Endothelial cell of umbilical vein (primary cell): ENCODE measurements at places on chromosomes 13 and 19.

- DNase-seq, result peak; percentile 75
Measured at GRCh38 chr19:54248016-54248601, 5.5 kb upstream of the LILRA6 start.

DNA sequence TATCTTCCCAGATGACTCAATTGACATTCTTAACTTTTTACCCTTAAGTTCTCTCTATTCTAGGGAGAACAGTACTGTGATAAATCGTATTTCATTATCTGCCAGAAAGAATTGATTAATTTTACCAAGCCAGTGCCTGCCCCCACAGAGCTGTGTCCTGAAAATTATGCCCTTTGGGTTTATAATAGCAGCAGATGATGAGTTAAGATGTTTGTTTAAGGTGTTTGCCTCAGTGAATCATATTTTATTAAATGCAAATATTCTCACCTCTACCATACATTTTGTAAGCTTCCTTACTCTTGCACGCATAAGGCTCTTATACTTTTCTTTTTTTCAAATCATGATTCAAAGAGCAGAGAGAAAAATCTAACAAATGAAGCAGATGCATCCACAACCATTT lies 318.6 kb downstream of the DCT start:
- no peak for DNase-seq

DNA sequence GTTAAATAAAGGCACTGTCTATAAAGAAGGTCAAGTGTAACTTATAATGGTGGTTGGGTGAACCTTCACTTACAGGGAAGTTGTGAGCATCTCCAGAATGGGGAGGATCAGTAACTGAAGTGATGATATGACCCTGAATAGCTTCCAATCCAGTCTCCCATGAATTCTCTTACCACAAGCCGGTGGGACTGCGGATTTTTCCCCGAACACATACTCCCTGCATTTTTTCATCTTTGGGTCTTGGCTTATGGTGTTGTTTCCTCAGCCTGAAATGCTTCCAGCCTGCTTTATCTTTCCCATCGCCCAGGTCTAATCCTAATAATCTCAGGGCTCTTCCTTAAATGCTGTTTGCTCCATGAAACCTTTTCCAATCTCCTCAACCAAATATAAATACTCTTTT lies 2.0 kb upstream of the CSNK1A1L start:
- no peak for DNase-seq

DNA sequence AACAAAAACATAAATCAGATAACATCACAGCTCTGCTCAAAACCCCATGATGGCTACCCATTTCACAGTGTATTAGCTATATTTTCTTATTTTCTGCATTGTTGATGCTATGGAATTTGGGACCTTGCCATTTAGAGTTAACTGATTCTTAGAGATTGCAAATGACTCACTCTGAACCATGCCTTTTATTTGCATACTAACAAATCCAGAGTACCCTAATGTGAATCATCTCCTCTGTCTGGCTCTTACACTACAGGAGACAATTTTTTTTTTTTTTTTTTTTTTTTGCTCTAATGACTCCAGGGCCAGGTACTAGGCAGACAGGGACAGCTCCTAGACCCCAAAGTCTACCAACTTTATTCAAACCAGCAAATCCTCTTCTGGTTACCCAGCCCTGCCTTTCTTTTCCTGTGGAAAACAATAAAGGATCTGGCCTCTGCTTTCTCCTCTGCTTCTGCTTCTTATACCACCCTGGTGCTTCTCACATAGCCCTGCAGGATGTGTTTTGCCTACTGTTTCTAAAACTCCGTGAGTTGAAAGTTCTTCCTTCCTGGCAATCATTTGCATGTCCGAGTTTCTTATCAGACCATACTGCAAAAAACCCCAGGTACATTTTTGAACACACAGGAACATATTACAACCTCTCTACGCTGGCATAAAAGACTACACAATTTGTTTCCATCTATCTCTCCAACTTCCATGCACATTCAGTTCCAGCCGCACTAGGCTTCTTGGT lies 10.6 kb upstream of the ZNF460 start:
- peak; percentile 34 for DNase-seq

DNA sequence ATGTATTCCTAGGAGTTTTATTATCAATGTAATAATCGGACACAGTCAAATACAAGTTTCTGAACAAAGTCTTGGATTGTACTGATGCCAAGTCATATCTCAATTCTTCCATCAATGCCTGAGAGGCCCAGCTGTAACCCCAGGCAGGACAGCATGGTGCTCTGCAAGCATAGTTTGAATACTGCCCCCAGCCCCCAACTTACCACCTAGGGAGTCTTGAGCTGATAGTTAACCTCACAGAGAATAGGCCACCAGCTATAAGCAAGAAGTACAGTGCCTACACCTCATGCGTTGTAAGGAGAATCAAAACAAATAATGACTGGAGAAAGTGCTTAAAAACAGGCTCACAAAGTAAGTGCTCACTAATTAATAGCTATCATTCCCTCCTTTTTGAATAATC lies 2.7 kb downstream of the PROSER1 start:
- peak; percentile 7 for DNase-seq

DNA sequence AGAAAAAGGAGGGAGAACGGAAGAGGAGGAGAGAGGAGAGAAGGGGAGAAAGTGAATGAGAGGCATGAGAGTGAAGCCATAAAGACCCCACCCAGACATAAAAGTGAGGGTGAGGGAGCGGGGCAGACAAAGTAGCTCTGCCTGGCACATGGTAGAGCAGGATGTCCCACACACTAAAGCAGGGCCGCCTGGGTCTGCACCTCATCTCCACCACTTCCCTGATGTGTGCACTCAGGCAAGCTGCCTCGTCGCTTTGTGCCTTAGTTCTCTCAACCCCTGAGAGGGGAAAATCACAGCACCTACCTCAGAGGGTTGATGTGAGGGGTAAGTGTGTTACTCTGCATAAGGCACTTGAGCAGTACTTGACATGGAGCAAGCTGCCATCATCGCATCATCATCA lies 488.1 kb downstream of the COG6 start:
- DNase-seq, result no peak

GRCh38 chr19:55302318-55302703 lies 18.5 kb downstream of the BRSK1 start:
- no peak for DNase-seq

DNA sequence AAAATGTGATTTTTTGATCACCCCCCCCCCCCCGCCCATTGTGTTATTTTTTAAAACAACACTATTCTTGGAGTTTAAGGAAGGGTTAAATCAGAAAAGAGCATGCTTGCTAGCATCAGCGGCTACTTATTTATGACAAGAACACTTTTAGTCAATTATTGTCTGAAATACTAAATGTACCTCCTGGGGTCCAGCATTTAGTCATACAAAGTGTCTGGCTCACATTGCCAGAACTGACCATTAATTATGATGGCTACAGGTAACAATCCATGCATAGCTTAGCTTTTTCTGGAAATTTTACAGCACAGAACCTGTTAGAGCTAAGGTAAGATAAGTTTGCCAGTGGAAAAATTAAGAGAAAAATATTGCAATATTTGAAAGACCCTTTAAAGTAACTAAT lies 90.1 kb downstream of the PCDH9 start:
- no peak for DNase-seq

DNA sequence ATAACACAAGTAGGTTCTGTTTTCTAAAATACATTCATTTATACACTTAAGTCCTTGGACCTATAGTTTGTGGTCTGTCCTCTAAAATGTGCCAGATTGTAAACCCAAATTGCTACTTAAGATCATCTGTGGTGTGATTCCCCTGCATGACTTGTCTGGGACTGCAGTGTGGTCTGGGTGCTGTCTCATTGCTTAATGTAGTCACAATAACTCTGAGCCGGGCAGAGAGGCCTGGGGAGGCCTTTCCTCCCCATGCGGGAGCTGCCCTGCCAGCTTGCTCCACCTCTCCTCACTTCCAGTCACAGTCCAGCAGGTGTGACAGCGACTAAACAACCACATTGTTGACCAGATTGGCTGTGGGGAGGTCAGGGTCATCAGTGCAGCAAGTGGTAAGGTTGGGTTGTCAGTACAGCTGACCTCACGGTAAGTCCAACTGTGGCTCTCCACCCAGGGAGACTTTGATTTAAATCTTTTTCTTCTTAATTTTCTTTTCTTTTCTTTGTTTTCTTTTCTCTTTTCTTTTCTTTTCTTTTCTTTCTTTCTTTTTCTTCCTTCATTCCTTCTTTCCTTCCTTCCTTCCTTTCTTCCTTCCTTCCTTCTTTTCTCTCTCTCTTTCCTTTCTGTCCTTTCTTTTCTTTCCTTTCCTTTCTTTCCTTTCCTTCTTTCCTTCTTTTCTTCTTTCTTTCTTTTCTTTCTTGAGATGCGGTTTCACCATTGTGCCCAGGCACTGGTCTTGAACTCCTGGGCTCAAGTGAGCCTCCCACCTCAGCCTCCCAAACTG lies 4.4 kb upstream of the TUBA3C start:
- no peak for DNase-seq

DNA sequence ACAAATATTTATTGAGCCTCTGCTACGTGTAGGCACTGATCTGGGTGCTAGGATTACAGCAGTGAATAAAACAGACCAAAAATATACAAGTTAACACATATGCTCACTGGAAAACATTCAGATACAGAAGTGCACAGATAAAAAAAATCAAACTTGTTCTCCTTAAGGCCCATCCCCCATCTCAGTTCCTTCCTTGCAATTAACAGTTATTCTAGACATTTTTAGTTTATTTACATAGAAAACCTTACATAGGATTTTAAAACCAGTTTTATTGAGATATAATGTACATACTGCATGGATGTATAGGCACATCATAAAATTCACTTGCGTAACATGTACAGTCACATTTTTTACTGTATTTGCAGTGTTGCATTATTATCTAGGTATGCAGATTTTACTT lies 36.5 kb upstream of the HMGB1 start:
- DNase-seq, result no peak

- DNase-seq, result no peak
Measured at GRCh38 chr13:113631341-113632095, 26.5 kb downstream of the ATP4B start.

GRCh38 chr19:2084993-2085720 lies 11.0 kb downstream of the MOB3A start:
- DNase-seq, result peak; percentile 34

DNA sequence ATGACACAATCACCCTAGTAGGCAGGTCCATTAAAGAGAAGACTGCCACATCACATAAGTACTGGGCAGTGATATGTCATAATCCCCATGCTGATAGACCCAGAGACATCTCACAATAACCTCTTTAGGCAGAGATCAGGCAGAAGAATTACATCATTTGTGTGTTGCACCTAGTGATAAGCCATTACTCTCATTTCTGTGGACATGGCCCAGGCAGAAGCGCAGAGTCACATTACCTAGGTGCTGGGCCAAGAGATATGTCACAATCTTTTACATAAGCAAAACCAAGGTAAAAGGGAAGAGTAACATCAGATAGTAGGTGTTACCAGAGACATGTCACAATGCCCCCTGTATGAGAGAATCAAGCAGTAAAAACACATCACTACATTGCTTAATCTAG lies 71.9 kb downstream of the ZNF726 start:
- no peak for DNase-seq

GRCh38 chr13:73616861-73617260 lies 517.3 kb downstream of the KLF12 start:
- no peak for DNase-seq
